Panc1 (cell line): ENCODE measurements at places on chromosomes 6 and 20. TPM values are rescaled to one million over a fixed set of nuclear protein-coding genes. Genes with fewer than 3 reads are reported as not detected.
A peak's percentile ranks its signal among the peaks of the same experiment; 100 is the strongest.

The GTSF1L gene
- total RNA-seq, result not detected

The NRSN1 gene
- not detected for total RNA-seq

DNA sequence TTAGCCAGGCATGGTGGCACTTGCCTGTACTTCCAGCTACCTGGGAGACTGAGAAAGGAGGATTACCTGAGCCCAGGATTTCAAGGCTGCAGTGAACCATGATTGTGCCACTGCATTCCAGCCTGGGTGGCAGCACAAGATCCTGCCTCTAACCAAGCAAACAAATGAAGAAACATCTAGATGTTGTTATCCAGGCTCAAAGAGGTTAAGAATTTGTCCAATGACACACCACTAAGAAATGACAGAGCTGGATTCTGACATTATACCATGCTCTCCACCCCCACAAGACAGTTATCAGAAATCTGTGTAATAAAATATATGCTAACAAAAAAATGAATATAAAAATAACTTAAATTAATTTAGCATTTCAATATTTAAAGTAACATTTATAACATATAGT lies 925.5 kb upstream of the SLC35B3 start:
- DNase-seq, result no peak

DNA sequence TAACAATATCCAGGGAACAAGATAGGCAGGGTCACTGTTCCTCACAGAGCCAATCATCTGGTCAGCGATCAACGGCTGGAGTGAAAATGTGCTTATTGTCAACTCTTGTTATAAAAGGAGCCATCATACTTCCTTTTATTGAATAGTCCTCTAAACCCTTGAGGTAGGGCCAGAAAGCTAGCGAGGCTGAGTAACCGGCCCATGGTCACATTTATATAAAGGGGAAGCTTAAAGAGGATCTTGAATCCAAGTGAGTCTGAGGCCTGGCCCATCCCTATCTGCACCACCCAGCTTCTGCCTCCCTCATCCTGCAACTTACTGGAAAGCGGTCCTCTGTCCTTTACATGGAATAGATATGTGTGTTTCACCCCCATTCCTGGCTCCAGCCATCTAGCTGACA lies 9.5 kb downstream of the PHACTR3 start:
- DNase-seq, result no peak

- DNase-seq, result peak; percentile 27
Observed at GRCh38 chr6:593139-593906, 63.6 kb downstream of the HUS1B start.

- no peak for DNase-seq
Observed at GRCh38 chr20:25037288-25038102, 20.4 kb downstream of the ACSS1 start.

The PDYN gene
- total RNA-seq, result not detected

DNA sequence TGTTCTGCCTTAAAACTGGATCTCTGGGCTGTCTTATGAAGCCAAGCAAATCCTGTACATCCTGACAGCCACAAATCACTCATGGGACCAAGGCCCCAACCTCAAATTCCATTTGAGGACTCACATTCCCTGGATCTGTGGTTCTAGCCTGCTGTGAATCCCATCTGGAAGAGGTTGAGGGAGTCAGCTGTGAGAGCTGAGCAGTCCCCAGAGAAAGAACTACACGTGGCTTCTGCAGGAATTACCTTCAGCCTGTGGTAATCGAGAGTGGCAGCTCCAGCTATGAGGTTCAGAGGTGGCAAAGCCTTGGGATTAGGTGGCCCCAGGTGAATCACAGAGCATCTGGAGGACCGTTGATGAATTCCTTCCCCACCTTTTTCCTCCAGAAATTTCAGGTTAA lies 245.2 kb downstream of the SLC24A3 start:
- DNase-seq, result no peak

The TRAPPC3L gene
- not detected for total RNA-seq

GRCh38 chr20:62277253-62277652 lies 25.5 kb upstream of the ADRM1 start:
- DNase-seq, result no peak

DNA sequence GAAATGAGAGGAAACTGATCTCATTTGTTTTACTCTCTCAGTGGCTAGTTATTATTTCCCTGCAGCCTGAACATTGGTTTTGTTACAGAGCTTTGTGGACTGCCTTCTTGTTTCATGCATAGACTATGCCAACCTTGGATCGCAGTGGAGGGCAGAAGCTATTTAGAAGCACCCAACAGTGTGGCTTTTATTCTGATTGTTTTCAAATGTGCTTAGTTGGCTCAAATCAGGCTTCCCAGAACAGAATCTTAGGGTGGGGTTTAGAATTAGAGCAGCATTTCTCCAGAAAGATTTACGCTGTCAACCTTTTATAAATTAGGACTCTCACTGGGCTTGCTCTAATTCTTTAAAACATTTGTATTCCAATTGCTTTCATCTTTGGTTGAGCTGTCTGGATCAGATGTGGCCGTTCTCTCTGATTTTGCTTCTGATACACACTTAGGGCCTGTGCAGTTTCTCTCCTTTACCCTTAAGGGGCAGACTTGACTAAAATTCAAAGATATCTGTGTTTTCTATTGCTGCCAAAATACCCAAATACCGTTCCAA lies 210.3 kb downstream of the BCKDHB start:
- DNase-seq, result no peak

DNA sequence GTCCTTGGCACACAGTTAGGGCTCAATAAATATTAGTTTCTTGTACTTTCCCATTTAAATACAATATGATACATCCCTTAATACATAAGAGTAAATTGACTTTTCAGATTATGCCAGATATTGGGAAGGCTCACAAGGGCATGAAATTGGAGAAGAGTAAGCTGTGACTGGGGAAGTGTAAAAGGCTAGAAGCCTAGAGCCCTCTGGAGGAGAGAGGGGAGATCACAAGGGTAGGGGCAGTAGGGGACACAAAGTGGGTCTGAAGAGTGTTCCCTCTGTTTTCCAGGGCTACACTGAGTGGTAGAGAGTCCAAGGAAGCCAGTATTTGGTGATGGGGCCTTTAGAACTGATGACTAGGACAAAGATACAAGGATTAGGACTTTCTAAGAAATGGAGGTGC lies 562.9 kb upstream of the CHD6 start:
- no peak for DNase-seq

DNA sequence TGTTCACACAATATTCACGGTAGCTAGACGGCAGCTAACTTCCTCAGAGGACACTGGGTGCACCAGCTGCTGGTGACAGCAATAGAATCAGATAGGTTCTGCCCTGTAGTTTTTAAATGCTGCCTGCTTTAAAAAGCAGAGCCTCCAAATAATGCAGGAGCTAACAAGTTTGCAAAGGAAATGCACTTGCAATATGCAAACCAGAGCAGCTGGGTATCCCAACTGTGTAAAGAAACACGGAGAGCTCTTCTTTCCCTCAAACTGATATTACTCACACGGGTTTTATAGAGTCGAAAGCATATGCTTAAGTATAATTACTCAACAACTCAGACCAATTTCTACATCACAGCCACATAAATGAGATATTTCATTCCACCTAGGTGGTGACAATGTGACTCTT lies 432.7 kb downstream of the TFAP2A start:
- no peak for DNase-seq

The POU5F1 gene
- 1.1 TPM for total RNA-seq

The SLC22A3 gene
- not detected for total RNA-seq

- no peak for DNase-seq
Observed at GRCh38 chr6:161134550-161135298, 139.1 kb downstream of the AGPAT4 start.

DNA sequence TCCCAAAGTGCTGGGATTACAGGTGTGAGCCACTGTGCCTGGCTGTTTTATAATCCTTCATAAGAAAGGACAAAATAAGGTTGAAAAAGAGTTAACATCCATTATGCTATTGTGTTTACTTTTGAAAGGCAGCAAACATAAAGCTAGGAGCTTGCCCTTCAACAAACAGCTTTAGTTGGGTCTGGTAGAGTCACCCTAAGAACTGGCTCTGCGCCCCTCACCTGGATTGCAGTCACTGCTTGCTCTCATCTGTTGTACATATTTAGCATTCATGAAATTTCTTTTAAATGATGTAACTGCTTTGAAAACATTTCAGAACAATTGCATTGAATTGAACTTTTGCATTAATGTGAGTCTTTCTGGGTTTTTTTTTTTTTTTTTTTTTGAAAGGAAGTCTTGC lies 38.9 kb downstream of the JARID2 start:
- DNase-seq, result no peak

The TREM2 gene
- total RNA-seq, result not detected

DNA sequence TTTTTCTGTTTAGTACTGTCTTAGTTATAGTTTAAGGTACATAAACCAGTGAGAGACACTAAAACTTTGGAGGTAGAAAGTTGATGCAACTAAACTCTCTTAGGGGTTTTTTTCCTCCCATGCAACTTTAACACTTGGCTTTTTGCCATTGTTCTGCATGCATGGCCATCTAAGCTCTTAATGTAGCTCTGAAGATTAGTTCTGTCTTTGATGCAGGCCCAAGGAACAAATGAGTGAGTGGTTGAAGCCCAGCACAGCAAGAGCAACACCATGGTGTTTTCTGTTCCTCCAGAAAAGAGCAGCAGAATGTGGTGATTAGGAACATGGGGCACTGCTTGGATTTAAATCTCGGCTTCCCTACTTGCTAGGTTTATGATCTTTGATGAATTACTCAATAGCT lies 89.3 kb downstream of the L3MBTL3 start:
- DNase-seq, result no peak

GRCh38 chr20:18019068-18019467 lies 38.6 kb downstream of the OVOL2 start:
- DNase-seq, result peak; percentile 28

DNA sequence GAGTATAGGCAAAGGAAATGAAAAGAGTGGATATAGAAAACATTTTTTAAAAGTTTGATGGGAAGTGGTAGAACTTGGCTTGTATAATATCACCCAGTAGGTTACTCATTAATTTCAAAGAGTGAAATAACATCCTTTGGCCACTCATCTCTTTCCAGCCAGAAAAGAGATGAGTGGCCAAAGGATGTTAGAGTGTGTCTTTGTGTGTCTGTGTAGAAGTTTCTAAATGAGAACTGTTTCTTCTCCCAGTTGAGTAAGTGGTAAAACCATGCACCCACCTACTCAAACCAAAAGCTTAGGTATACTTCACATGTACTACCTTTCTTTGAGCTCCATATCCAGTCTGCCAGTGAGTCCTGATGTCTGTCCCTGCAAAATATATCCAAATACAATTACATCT lies 47.7 kb upstream of the TMEM244 start:
- no peak for DNase-seq

DNA sequence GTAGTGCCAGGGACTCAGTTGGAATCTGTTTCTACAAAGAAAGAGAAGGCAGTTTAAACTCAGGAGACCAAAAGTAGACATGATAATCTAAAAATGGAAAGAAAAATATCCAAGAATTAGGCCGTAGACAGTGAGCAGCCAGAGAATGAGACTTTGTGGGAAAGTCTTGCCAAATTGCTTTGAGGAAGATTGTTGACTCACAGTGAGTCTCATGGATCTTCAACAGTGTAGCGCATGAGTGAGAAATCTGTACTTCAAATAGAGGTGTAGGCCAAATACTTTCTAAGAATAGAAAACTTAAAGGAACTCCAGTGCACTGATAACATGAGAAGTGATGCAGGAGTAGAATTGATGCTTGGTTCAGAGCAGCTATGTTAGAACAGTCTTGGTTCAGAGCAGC lies 284.5 kb downstream of the HTR1B start:
- DNase-seq, result no peak

The GHRH gene
- total RNA-seq, result not detected

DNA sequence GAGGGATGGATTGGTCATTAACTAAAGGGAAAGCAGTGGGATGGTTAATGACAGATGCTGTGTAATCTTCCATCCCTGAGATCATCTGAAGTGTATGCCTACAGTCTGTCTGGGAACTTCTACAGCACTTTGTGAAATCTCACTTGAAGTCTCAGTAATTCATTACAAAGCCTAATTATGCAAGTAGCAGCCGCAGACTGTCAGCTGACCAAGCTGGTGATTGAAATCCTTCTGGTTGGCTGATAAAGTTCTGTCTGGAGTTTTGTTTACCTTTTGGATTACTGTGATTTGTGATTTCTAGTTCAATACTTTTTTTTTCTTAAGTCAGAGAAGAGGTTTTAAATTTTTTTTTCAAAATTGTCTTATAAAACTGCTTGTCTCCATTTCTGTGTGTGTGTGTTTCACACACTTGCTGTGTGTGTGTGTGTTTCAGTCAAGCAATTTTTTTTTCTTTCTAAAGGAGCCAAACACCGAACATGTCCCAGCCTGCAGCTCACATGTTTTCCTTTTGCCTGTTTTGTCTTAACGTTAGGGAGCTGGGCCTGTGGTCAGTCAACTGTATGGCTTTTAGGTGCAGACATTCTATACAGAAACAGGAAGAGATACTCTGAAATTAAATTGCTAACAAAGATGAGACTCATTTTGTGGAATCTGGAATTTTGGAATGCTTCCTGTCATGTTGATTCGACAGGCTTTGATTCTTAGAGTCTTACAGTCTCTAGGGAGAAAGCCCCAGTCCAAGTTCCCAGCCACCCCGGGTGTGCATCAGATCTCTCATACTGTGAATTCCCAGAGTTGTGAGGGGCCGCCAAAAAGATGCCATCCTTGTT lies 28.5 kb upstream of the ADGRF4 start:
- no peak for DNase-seq

- DNase-seq, result no peak
Observed at GRCh38 chr6:12152023-12152970, 137.9 kb upstream of the EDN1 start.
